Hematopoietic multipotent progenitor cell treated with erythropoietin and hydrocortisone succinate and interleukin-3 and kit ligand, for 4 days (in vitro differentiated cells): ENCODE measurements at places on chromosomes 11 and 22.

- DNase-seq = no peak
These were observed 10.4 kb downstream of the SMCO4 start for GRCh38 chr11:93532806-93533205.

DNA sequence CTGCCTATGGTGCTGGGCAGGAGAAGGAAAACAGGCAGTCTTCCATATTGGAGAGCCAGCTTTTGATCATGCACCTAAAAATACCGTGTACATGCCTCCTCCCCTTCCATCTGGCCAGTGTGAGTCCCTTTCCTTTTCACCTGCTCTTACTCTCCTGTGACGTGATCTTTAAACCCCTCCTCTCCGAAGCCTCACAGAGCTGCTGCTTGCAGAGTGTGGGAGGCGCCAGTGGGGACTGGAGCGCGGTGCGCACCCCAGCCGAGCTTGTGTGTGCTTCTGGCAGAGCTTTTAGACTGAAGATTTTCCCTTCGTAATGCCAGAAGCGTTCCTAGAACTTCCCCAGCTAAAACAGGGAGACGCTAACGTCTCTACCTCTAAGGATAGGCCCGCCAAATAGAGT, 29.8 kb downstream of the MUC6 start:
- no peak for DNase-seq

- DNase-seq = no peak
These were observed 17.9 kb downstream of the SWAP70 start for GRCh38 chr11:9681583-9682372.

- no peak for DNase-seq
These were observed 5.1 kb downstream of the SHISAL1 start for GRCh38 chr22:44307509-44308169.

DNA sequence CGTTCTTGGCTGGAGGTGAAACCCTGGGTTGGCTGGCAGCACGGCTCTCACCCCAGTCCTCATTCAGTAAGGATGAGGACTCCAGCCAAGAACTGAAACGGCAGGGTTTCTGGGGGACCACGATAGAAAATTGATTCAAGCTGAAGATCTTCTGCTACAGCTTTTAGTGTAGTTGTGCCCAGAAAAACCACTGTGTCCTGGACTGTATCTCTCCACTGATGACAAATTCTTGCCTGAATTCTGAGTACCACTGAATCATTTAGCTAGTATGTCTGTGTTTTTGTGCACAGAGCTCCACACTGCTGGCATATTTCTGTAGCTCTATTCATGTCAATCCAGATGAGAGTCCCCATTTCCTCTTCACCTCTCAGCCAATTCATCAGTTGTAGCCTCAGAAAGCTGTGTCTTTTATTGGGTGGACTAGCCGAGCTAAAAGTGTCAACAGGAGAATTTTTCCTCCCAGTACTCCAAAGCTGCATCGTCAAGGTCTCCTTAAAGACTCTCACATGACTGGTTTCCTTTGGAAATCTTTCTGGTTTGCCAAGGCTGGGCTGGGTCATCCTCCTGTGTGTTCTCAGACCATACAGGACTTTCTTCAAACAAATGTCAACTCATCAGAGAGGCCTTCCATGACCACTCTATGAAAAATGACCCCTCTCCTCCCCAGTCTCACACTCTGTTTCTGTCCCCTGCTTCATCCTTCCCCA, 144.6 kb downstream of the LDLRAD3 start:
- no peak for DNase-seq

GRCh38 chr22:47601666-47602065, 839.2 kb downstream of the TBC1D22A start:
- DNase-seq = no peak

- no peak for DNase-seq
These were observed 90.2 kb downstream of the CEP164 start for GRCh38 chr11:117417856-117418255.

DNA sequence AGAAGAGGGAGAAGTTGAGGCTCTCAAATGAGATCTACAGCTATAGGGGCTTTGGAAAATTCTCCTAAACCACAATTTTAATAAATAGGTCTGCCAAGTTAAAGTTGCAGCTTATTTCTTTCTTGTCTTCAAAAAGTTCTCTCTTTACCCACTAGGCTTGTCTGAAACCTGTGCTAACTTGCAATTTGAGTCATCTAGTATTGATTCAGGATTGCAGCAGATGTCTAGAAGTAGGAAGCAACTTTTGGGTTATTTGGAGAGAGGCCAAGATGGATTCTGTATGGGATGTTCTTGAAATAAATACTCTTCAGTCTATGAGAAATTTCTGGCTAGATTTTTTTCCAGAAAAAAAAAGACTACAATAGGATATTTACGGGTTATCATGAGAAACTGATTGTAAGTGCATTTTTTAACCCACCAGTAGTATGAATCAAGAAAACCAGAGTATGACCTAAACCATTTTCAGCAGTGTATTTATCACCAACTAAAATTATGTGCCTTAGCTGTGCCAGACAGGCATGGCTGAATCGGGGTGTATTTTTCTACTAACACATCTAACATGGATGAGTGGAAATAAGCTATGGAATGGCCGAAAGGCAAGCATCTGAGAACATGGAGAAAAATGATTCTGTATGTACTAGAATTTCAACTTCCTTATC, 4.9 kb upstream of the RAB38 start:
- DNase-seq = no peak

DNA sequence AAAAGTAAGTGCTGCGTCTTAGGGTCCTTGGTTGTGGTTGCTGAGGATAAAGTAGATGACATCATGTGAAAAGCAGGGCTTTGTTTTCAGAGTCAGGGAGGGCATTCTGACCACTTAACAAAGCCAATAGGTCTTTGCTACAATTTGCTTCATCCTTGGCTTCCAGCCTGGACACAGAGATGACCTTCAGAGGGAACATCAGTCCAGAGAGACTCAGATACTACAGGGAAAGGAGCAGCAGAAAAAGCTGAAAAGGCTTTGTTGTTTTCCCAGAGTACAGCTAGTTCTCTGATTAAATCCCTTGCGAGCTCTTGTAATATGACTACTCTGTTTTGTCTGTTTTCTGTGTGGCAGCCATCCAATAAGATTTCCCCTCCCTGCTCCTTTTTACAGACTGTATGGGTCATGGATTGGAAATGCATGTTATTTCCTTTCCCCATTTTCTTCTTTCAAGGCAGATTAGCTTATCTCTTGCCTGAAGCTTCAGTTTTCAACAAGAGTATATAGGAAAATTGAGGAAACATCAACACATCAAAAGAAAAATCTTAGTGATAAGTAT, 31.9 kb downstream of the ATG13 start:
- no peak for DNase-seq

- no peak for DNase-seq
These were observed 84.6 kb downstream of the EXT2 start for GRCh38 chr11:44180107-44180506.

DNA sequence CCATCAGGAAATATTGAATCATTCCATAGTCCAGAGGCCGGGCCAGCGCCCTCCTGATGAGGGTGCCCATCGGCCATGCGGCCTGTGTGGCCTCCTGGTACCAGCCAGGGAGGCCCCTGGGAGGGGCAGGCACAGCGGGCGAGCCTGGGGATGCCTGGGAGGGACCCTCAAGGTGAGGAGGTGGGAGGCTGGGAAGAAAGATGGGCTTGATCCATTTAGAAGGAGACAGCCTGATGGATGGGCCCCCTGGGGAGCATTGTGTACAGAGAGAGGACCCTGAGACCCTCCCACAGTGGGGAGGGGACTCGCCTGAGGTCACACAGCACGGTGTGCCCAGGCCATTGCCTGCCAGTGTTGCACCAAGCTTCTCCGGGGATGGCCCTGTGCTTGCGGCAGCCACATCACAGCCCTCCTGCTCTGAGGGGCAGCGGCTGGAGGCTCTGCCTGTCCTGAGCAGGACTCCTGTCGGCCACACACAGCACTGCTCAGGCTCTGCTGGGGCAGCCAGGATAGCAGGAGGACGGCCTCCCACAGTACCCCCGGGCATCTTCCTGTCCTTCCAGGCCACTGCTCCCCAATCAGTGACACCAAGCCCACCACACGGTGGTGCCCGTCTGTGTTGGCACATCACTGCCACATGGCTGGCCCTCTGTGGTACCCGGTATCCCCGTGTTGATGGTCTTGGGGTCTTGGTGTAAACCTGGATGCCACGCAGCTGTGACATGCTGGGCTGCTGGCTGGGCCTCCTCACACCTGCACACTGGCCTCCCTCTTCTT, 290.0 kb downstream of the TBC1D22A start:
- no peak for DNase-seq

DNA sequence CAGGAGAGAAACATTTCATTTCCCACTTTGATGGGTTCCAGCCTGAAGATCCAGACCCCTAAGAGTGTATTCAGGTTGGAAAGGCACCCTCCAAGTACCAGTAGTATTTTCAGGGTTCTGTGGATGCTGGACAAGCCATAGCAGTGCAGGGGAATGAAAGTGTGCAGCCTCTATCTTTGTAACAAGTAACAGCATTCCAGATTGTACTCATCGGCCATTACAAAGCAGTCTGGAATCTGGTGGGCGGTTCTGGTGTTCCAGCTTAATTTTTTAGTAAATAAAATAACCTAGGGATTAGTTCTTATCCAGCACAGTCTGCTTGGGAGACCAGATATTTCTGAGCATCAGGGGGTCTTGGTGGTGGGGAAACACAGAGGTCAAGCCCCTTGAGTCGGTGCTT, 22.6 kb downstream of the APLNR start:
- no peak for DNase-seq

DNA sequence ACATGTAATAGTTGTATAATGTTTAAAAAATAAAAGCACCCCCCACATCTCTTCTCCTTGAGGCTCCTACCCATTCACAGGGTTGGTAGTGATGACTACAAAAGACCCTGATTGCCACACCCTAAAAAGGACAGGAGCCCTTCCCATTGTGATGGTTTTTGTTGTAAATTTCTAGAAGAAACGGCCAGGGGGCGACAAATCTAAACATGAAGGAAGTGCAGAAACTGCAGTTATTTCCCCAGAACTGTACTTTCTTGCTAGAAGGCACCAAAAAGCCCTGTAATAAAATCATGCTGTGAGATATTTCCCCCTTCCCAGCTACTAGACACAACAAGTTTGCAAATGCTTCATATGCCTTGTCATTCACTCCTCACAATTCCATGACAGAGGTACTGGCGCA, 10.8 kb downstream of the PRR5L start:
- DNase-seq = peak; percentile 73

DNA sequence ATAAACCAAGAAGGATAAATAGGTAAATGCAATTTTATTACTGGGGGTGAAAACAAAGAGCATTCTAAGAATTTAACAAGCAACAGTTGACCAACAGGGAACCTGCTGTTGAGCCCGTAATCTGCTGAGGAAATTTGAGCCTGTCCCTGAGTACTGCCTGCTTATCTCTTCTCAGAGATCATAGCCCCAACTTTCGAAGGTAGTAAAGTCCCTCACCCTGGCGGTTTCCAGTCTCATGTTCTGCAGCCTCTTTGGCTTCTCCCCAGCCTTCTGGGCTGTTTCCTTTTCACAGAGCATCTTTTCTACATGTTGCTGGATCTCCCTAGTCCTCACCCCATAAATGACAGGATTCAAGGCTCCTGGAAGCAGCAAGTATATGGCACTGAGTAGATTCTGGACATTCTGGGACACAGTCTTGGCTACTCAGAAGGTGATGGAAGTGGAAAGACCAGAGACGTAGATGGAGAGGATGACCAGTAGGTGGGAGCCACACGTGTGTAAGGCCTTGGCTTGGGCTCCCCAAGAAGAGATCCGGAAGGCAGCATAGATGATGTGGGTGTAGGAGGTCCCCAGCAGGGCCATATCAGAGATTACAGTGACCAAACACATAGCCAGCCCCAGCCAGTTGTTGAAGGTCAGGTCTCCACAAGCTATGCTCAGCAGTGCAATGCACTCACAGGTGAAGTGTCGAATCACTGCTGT, 51.6 kb downstream of the RRM1 start:
- peak; percentile 79 for DNase-seq

GRCh38 chr11:111733611-111734088, 32.5 kb downstream of the PPP2R1B start:
- no peak for DNase-seq

- no peak for DNase-seq
These were observed 92.6 kb downstream of the OR5AK2 start for GRCh38 chr11:57081356-57081755.

DNA sequence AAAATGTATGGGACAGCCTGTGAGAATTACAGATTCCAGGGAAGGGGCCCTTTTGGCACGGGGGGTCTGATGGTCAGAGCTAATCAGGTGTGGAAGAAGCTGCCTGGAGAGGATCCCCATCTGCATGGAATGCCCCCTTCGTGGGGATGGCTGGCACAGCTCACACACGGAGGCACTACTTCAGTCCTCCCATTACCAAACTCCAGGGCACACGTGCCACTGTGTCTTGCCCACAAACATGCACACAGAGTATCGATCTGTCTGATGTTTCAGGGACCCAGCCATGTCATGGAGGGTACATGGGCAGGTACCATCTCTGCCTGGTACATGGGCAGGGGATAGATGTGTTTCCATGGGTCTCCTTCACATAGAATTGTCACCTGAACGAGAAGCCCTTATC, 14.7 kb downstream of the KCNQ1OT1 start:
- no peak for DNase-seq

- no peak for DNase-seq
These were observed 6.1 kb downstream of the CXCR5 start for GRCh38 chr11:118889797-118890196.

- DNase-seq = peak; percentile 80
These were observed 53.1 kb downstream of the PACSIN2 start for GRCh38 chr22:42961810-42962209.

GRCh38 chr11:110092111-110092514, 1.1 kb upstream of the ZC3H12C start:
- DNase-seq = peak; percentile 51

GRCh38 chr22:27552176-27552575, 249.4 kb downstream of the MN1 start:
- DNase-seq = no peak

GRCh38 chr11:10778217-10778970, 27.3 kb downstream of the CTR9 start:
- no peak for DNase-seq

GRCh38 chr11:844693-845644, 2.3 kb downstream of the TSPAN4 start:
- peak; percentile 95 for DNase-seq

DNA sequence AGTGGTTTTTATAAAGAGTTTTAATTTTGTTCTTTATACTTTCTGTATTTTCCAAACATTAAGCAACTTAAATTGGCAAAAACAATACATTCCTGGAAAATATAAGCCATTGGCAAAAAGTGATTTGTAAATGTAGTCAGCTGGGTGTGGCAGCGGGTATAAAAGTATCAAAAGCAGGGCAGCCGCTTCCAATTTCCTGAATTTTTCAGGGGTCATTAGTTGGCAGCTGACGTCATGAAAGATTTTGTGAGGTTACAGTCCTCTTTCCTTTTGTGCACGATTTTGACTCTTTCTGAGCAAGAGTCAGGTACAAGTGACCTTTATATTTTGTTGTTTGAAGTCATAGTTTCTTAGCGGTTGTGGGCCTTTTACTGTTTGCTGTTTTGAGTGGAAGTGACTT, at the start of gene OOSP3:
Gene OOSP3, plus strand, starts transcription at position 208 of the 400 bp plus-strand sequence. Its CDS starts 27 bp downstream, at position 235.
- DNase-seq = no peak

- no peak for DNase-seq
These were observed 661.4 kb upstream of the FAT3 start for GRCh38 chr11:91563176-91563575.

- no peak for DNase-seq
These were observed 17.5 kb upstream of the RASL10A start for GRCh38 chr22:29332886-29333496.
